ENCODE measurements at places on chromosomes 3 and 15. TPM values are rescaled to one million over a fixed set of nuclear protein-coding genes. Genes with fewer than 3 reads are reported as not detected.

DNA sequence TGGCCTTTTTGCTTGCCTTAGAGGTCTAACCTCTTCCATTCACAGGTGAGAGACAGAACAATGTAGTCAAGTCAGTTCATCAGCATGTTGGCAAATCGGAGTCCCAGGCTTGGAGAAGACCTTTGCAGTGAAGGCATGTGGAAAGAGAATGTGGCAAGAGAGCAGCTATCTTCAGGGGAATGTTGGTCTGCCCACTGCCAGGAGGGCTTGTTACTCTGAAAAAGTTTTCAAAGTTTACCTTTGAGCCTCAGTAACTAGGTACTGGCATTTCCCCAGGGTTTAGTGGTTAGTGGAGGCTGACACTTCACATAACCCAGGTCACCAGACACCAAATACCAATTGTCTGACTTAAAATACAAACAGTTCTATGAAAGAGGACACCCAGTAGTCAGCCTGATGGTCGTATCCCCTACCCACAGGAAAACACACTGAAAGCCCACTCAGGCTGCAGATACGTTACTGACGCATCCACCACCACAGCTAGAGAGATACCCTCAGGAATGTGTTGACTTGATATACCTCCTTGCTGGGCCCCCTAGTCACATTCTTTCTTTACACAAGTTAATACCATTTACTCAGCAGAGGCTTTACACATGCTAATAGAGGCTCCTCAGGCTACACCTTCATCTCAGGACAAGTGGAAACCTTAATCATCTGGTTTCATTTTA is 9.7 kb upstream of the ARID3B start:
- H3K27ac ChIP-seq: no peak overlapping the region
- H3K27me3 ChIP-seq: no peaks in the 10 kb centered on the region
- H3K4me3 ChIP-seq: no peak overlapping the region
- no peak for DNase-seq

DNA sequence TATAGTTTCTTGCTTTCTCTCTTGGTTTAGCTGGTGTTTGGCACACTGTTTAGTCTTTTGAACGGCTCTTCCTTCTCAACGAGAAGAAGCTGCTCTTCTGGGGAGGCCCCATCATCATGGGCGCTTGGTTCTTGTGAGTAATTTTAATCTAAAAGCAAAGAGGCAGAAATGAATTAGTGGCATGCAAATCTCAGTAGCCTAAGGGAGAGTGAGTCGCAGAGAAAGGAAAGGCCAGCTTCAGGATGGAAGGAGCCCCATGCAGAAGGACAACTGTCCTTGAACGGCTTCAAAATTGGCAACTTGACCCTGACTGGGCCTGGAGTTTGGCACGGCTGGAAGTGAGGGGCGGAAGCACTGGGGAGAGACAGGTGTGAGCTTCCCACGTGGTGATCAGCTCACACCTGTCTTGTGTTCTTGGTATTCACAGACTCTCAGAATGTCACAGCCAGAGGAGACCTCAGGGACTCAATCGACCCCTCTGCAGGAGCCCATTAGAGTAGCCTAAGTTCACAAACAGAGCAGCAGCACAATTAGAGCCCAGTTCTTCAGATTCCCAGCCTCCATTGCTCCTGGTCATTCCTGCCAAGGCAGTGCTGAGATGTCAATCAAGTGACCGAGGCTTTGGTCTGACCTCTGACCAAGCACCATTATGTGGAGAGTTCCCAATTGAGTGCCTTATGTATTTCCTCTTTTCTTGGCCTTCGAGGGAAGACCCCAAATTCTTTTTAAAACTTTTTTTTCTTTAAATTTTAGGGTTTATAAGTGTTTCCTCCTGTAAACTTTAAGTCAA is 41.3 kb upstream of the ETV5 start:
- no peak overlapping the region for H3K27ac ChIP-seq
- DNase-seq: no peak
- peaks cover 43% of the 10 kb centered on the region for H3K27me3 ChIP-seq
- H3K4me3 ChIP-seq: no peak overlapping the region

GRCh38 chr15:98548139-98548971 is 100.0 kb upstream of the IGF1R start:
- peak; percentile 67 for DNase-seq
- no peak overlapping the region for H3K27ac ChIP-seq
- H3K4me3 ChIP-seq: peak overlapping the region; percentile 73
- H3K36me3 ChIP-seq: no peaks in the 10 kb centered on the region

DNA sequence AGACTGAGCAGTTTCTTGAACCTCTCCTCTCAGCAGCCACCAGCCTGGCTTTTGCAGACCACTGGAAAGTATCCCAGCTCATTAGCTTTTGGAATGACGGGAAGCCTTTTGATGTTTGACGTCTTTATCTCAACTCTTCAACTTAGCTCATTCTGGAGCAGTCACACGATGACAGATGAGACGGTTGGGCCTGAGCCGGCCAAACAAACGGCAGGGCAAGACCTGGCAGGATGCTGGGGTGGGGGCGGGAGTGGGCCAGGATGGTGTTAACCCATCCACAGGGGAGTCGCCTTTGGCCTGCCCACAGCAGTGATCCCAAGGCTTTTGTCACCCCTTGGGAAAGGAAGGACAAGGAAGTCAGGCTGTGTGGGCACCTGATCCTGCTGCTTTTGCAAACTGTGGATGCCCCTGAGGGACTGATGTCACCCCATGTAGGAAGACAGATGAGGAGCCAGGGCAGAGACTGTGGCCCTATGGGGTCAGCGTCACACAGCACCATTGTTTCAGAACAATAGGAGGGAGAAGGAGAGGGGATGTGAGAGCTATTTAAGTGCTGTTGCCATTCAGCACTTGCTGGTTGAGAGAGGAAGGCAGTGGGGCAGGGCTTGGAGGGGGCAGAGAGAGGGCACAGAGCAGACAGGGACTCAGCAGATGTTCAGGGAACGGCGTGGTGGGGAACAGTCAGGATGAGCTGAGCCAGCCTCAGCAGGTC is 121.9 kb upstream of the CTDSPL start:
- peaks cover 2% of the 10 kb centered on the region for H3K27me3 ChIP-seq
- H3K27ac ChIP-seq: no peak overlapping the region
- H3K36me3 ChIP-seq: no peaks in the 10 kb centered on the region
- no peak overlapping the region for H3K4me3 ChIP-seq
- DNase-seq: no peak

The GABPB1 gene
- 54.1 TPM for total RNA-seq

DNA sequence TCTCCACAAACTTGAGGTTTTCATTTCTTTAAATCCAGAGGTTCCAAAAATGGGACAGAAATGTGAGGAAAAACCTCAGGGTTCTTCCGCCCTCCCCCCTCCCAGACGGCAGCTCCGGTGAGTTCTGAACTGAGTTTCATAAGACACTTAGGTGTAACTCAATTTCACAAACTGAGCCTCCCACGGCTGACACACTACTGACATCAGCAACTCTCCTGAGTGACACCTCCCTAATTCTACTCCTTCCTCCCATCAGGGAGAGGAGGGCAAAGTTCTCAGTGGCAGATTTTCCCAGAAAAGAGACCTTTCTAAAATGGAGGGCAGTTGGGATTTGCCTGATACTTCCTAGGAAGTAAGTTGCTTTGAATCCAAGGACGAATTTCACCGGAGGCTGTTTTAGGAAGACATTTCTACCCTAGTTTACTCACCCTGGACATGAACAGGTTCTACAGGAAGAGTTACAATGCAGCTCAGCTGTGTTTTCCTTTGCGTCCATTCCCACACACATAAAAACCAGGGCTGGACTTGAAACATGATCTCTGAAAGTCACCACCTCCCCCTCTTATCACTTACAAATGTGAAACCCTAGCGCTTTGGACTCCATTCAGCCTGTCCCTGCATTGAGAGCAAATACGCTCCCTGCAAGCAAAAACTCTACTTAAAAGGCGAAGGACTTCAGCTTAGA is 78.1 kb upstream of the LMOD3 start:
- no peaks in the 10 kb centered on the region for H3K27me3 ChIP-seq
- H3K36me3 ChIP-seq: peaks cover 28% of the 10 kb centered on the region

DNA sequence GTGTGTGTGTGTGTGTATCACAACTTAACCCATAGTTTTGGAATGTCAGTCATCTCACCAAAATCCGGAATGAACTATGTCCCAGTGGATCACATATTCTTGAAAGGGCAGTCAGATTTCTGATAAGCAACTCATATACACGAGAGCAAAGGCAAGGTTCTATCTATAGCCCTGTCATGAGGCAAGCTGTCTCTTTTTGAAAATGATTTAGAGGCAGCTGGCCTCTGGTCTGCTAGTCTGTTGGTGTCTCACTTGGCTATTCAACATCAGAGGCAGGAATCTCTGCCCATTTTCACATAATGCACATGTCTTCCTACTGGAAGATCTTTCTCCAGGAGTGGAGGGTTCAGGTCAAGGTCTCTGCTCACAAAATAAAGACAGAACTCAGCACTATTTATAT is 79.8 kb downstream of the CNTN6 start:
- H3K27me3 ChIP-seq: no peaks in the 10 kb centered on the region
- no peak overlapping the region for H3K27ac ChIP-seq

GRCh38 chr3:46276497-46277099 is 34.3 kb downstream of the CCR3 start:
- peaks cover 43% of the 10 kb centered on the region for H3K4me1 ChIP-seq
- DNase-seq: peak; percentile 87
- H3K4me3 ChIP-seq: no peak overlapping the region
- peaks cover 19% of the 10 kb centered on the region for H3K36me3 ChIP-seq
- no peak overlapping the region for H3K27ac ChIP-seq

The MAPKBP1 gene
- 16.1 TPM for total RNA-seq
